ENCODE measurements at places on chromosomes 1 and 21.
A peak's percentile ranks its signal among the peaks of the same experiment; 100 is the strongest.

GRCh38 chr1:167499664-167500101 lies 18.6 kb downstream of the CD247 start:
- no peak for DNase-seq

DNA sequence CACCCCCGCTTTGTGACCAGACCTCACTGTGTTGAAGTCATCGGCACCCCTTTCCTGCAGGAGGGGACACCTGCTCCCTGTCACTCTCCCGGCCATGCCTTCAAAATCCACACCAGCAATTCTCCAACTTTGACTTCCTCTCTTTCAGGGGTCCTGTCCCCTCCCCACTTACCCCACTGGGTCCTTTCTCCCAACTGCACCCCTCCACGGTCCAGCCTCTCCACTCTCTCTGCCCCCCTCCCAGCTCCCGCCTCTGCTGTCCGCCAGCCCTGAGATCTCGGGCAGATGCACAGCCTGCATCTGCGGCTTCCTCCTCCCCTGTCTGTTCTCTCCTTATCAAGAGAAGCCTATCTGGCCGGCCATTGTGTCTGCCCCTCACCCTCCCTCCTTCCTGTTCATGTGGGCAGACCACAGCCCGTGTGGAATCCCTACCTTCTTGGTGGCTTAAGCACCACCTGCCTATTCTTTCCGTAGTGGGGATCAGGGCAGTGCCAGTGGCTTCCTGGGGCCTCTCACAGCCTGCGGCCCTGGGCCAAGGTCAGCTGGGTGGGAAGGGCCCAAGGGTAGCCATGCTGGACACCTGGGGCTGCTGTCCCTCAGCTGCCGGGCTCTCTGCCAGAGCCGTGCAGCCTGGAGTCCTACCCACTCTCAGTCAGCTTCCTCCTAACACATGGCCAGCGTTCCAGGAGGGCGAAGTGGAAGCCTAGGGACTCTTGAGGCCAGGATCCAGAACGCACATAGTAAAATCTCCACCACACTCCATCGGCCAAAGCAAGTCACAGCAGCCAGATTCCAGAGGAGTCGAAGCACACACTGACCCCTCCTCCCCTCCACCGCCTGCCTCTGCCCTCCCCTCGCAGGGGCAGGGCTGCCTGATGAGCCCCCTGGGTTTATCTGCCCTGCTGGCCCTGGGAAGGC lies 5.1 kb upstream of the HES4 start:
- no peak for DNase-seq

GRCh38 chr21:34093083-34093482 lies 19.7 kb downstream of the MRPS6 start:
- DNase-seq: no peak

- DNase-seq: no peak
Measured at GRCh38 chr1:151051356-151052009, 3.9 kb downstream of the C1orf56 start.

DNA sequence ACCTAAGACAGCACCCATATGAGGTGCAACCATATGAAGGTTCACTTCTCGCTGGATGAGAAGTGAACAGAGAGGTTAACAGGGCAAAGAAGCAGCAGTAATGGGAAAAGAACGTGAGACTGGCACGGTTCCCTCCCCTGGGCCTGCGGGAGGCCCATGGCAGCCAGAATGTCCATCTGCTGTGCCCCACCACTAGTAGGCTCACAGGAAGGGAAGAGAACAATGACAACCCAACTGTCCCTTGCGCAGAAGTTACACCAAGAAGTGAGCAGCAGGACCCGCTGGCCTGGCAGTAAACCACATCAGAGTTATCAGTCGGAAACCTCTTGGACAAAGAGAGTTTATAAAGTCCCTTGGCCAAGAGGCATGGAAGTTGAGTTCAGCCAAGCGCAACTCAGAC lies 11.3 kb downstream of the HIVEP3 start:
- DNase-seq: no peak

DNA sequence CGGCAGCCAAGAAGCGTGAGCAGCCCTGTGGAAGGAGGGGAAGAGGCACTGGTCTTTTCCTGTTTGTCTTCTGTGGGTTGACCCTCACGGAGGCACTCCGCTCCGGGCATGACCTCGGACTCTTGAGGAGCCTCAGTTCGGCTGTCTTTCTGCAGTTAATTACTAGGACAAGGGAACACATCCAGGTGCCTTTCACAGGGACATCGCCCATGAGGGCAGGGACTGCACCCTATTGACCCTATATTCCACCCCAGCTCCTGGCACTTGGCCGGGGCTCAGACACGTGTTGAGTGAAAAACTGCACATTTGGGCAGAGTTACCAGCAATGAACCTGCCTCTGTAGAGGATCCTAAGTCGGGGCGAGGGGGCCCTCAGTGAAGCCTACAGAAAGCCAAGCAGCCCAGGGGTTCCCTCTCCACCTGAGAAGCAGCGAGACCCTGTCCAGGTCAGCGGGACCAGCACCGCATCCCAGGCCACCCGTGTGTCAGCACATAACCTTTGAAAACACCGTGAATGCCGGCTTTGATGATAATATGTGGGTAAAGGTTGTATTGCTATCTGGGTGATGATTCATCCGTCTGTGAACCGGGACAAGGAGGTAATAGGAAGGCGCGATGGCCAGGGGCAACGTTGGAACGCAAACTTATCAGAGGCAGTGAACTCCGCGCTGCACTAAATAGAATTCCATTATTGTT lies 161.4 kb upstream of the ARHGEF16 start:
- DNase-seq: no peak

DNA sequence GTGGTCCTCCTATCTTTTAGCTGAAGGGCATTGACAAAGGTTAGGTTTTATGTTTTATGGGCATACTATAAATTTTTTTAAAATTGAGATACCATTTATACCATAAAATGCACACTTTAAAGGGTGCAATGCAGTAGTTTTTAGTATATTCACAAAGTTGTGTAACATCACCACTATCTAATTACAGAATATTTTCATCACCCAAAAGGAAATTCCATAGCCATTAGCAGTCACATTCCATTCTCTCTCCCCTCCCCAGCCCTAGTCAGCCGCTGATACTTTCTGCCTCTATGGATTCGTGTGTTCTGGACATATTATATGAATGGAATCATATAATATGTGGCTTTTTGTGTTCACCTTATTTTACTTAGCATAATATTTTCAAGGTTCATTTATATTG lies 135.8 kb upstream of the B3GALT2 start:
- no peak for DNase-seq

- DNase-seq: peak; percentile 67
Measured at GRCh38 chr1:240611619-240612480, at the start of gene GREM2. GREM2 (minus strand) TSS chr1:240612155; CDS start chr1:240493475, 118,680 bp downstream.

GRCh38 chr1:150511551-150511950 lies 3.6 kb downstream of the ECM1 start:
- no peak for DNase-seq

DNA sequence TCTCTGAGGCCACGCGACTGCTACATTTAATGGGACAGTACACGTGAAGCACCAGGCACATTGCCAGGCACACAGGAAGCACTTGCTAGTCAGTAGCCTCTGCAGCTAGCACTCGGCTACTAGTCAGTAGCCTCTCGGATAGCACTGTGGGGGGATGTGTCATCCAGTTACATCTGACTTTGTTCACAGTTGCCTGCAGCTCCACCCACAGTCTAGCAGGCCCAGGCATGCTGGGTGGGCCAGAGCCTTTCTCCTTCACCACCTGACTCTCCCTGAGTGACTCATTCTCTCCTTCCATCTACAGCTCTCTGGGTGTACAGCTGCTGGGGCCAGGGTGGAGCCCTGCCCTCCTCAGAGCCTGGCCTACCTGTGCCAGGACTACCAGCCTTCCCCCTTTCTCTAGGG lies 51.5 kb downstream of the PTPRF start:
- DNase-seq: peak; percentile 40

DNA sequence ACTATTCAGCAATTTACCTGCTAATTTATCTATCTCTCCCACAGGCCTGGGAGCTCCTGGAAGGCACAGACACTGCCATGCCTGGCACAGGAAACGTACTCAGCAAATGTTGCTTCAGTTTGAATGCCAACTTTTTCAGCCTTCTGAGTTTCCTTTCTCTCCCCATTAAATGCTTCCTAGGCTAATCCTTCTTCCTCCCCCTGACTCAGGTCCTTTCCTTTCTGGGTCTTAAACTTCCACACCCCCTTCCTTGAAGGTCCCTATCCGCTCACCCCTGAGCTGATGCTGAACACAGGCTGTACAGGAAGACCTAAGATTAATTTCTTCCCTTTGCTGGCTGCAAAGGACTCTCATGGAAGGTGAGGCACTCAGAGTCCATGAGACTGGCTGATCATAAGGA lies 40.3 kb upstream of the ECE1 start:
- no peak for DNase-seq

- no peak for DNase-seq
Measured at GRCh38 chr1:88537787-88538186, 146.3 kb upstream of the PKN2 start.

- DNase-seq: no peak
Measured at GRCh38 chr1:109821221-109821669, 57.5 kb upstream of the EPS8L3 start.

- no peak for DNase-seq
Measured at GRCh38 chr1:89989099-89989498, 5.8 kb upstream of the ZNF326 start.

DNA sequence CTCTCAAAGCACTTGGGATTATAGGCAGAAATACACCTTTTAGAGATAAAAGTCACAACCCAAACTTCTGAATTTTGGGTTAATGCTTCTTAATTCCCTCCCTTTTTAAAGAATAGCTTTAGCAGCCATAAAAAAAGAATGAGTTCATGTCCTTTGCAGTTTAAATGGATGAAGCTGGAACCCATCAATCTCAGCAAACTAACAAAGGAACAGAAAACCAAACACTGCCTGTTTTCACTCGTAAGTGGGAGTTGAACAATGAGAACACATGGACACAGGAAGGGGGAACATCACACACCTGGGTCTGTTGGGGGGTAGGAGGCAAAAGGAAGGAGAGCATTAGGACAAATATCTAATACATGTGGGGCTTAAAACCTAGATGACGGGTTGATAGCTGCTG lies 55.8 kb downstream of the SLC27A3 start:
- no peak for DNase-seq

Measured in HEK293T (cell line).